ENCODE measurements at places on chromosomes 7 and 10.
A peak's percentile ranks its signal among the peaks of the same experiment; 100 is the strongest.

DNA sequence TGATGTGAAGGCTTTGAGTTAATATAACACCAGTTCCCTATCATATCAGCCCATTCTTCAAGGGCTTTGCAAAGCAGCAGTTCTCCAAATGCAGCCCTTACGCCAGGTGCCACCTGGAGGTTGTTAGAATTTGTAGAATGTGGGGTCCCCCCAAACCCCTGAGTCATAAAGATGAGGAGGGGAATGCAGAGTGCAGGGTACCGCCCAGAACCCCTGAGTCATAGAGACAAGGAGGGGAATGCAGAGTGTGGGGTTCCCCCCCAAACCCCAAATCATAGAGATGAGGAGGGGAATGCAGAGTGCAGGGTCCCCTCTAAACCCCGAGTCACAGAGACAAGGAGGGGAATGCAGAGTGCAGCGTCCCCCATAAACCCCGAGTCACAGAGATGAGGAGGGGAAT is 605.8 kb downstream of the PTPRN2 start:
- no peak for DNase-seq

DNA sequence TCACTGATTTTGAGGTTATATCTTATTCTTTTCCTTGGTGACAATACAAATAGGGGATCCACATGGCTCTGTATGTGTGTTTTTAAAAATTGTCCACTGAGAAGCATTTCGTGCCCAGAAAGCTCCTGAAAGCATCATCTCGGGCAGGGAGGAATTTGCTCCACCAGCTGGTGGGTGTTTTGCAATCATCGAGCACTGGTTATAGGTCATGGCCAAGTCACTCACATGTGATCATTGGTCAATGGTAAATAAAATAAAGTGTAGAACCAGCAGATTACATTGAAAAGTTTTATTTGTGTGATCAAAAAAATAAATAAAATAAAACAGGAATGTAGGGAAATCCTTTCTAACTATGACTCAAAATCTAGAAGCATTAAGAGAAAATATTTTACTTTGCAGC is 23.0 kb upstream of the SNX13 start:
- DNase-seq = no peak

GRCh38 chr10:129394518-129395328 is 72.3 kb upstream of the MGMT start:
- DNase-seq = no peak

- DNase-seq = no peak
Measured at GRCh38 chr10:72126184-72126871, 38.0 kb upstream of the SPOCK2 start.

- no peak for DNase-seq
Measured at GRCh38 chr7:92206672-92207071, 27.7 kb upstream of the LRRD1 start.

DNA sequence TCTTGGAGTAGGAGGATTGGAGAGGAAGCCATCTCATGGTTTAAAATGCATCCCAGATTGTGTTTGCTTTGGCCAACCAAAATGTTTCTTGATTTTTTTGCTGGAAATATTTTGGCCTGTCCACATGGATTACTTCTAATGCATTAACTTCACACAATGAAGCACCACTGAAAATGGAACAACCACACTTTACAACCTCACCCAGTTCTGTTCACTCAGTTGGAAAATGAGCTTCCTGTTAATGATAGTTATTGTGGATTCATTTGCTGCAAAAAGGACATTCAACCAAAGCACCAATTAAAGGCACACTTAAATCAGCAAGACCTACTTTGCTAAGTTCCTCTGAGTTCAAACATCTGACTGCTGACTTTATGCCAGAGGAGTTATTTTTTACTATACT is 11.3 kb upstream of the A1CF start:
- DNase-seq = no peak

DNA sequence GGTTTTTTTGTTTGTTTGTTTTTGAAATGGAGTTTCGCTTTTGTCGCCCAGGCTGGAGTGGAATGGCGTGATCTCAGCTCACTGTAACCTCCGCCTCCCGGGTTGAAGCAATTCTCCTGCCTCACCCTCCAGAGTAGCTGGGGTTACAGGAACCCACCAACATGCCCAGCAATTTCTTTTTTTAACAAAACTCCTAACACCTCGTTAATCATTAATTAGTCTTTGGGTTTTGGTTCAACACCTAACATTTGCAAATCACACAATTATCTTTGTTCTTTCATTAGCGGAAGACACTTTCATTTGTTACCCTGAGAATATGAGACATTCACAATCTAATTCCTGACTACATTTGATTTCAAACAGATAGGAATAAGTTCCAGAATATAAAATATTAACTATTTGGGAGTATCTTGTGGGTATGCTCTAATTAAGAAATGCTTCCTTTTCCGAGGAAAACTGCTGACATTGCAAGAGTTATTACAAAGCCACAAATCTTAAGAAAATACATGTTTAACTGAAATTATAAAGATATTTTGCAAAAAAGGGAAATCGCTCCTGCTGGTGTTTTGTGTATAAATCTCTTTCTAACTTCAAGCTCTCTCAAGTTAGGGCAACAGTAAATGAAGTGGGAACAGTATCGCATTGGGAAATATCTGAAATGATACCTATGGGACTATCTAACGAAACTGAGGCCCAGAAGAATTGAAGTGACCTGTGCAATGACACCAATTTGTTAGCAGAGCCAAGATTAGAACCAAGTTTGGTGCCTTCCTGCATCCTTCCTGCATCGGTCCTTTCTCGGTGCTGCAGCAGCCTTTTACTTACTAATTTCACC is 1.2 kb upstream of the LSM8 start:
- no peak for DNase-seq

- no peak for DNase-seq
Measured at GRCh38 chr7:39516498-39516897, 49.7 kb upstream of the YAE1 start.

GRCh38 chr7:531777-532176 is 12.1 kb upstream of the PDGFA start:
- no peak for DNase-seq

DNA sequence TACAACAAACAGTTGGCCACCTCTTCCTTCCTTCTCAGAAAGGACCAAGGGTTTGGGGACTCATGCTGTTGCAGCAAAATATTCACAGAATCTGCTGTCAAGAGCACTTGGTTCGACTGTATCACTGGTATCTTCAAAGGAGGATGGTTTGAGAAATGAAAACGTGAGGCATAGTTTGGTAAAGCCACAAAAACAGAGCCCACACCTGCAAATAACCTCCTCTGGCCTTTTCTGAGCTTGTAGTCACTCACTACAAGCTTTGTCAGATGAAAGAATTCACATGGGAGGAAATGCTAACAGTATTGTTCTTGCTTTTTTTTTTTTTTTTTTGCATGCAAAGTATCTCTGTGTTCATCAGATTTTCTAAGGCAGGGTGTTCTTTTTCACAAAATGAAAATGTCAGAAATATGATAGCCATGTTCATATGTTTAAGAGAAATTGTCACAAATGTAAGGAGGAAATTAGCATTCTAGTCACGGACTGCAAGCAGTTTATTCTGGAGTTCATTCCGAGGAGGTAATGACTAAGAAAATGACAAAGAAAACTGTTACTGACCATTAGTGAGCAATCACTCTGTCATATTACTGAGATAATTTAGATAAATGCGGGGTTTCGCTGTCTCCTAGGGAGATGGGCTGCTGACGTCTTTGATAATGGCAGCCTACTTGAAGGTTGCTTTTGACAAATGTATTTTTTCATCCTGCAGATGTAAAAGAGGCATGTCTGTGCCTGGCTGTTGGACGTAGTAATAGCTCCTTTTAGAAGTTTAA is 117.8 kb upstream of the MYO3A start:
- no peak for DNase-seq

DNA sequence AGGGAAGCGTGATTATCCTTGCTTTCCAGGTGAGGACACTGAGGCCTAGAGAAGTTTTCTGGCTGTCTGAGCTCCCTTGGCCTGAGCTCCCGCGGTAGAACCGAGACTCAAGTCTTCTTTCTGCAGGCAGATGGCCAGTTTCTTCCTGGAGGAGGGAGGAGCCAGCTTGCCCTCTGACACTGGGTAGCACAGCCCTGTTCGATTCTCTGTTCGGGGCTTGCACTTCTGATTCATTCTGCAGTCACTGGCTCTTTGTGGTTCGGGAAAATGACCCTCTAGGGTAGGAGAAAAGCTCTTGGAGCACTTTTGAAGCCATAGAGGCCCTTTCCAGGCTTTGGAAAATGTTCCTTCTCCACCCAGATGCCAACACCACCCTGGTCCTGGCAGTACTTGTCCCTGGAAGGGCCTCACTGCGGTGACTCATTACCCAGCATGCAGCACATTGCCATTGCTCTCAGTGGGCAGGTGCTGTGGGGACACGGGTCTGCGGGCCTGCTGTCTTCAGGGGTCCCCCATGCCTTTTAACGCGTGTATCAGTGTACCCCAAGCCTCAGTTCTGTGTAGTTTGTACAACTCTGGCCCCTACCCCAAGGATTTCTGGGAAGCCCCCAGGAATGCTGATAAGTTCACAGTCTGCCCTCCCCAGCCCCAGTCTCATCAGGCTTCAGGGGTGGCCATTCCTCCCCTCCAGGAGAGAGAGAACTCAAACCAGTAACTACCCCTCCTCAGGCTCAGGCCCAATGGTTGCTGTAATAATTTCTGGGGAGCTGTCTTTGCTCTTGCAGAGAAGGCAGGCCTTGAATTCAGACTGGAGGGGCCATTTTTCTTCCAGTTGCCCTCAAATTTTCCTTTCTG is 11.9 kb downstream of the CHST3 start:
- no peak for DNase-seq

DNA sequence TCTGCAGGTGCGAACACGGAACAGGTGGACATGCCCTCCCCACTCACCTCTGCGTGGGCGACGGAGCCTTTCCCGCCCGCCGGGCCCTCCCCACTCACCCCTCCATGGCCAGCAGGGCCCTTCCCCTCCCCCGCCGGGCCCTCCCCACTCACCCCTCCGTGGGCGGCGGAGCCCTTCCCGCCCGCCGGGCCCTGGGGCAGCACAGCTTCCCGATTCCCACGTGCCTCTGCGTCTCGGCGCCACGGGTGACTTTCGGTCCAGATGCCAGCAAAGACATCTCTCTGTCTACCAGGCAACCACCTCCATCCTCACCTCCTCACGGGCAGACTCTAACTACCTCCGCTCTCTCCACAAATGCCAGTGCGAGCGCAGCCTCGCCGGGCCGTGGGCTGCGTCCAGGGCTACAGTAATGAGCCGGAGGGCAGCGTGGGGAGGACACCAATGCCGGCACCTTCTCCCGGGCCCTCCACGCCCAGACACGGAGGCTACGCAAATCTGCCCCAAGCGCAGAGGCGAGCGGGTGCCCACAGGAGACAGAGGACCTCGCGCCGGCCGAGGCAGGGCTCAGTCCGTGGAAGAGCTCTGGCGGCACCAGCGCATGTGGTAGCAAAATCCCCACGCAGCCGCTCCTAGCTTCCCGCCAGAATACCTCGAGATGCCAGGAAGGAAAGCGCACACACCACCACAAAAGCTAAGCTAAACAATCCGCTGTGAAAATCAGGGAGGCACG is 21.8 kb downstream of the GPER1 start:
- DNase-seq = no peak

GRCh38 chr7:68422281-68422680 is 1176.0 kb upstream of the AUTS2 start:
- no peak for DNase-seq

DNA sequence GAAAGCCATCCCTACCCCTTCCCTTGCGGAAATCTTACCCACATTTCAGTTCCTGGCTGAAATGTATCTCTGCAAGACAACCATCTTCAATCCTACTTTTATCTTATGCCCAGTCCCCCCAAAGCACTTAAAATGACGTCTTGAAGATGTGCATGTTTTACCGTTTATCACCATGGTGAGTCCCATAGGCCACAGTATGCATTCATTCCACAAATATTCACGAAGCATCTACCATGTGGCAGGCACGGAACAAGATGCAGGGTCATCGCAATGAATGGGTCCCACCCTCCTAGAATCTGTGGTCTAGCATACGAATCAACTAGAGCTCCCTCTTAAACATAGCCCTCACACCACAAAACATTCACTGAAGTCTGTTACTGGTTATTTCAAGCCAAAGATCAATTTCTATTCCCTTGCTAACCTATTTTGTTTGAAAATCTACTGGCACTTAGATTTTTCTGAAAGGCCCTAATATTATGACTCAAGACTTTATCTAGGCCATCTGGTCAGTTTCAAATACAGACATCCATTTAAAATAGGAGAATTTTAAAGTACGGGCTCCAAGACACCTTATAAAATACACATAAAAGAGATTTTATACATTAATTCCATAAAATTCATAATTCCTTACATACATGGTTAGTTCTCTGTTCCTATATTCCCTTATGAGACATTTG is 99.4 kb downstream of the PARD3 start:
- DNase-seq = no peak

- DNase-seq = no peak
Measured at GRCh38 chr10:72056113-72056512, 32.2 kb downstream of the SPOCK2 start.

DNA sequence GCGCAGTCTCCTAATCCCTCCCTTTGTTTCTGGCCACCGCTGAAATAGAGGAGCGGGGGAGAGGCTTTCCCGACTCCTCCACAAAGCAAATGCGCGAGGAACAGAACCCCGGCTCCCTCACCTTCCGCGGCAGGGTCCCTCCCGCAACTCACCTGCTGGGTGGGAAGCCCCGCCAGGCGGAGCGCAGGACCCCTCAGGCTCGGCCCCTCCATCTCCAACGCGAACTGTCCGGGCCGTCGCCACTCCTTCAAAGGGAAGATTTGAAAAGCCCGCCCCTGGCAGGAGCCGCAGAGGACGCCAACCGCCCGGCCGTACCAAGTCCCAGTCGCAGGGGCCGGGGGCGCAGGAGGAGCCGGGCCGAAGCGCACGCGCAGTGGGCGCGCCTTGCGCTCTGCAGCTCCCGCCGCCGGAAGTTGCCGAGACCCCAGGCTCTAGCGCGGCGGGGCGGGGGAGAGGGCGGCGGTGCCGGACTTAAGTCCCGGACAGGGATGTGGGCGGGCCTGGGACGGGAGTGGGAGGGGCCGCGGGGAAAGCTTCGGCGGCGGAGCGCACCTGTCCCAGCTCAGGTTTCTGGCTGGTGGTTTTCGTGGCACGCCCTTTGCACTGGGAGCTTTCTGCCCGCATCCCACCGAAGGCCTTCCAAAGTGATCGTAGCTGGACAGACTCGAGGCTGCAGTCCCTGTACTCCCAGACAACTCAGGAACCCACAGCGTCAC is at the start of gene RTKN2:
TSS of gene RTKN2 (minus strand) at position 446 of the 716 bp plus-strand sequence. CDS start at position 212, 234 bp downstream.
- peak; percentile 71 for DNase-seq

DNA sequence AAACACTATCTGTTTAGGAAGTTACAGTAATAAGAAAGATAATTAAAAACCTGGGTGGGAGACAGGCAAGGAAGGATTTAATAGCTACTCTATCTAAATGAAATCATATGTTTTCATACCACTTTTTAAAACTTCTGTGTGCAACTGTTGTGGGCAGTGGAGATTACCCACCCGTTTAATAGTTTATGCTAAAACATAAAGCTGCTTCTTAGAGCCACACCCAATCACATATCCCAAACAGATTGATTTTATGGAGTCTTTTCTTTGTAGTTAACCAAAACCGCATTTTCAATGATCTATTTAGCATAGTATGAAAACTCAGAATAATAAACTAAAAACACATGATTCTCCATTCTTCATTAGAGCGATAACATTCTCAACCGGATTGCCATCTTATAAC is 304.1 kb downstream of the AGMO start:
- DNase-seq = no peak

- no peak for DNase-seq
Measured at GRCh38 chr7:23788843-23789242, 78.8 kb downstream of the STK31 start.

- no peak for DNase-seq
Measured at GRCh38 chr7:135215180-135215579, 3.9 kb upstream of the WDR91 start.

- no peak for DNase-seq
Measured at GRCh38 chr7:29330136-29330535, 135.6 kb downstream of the CHN2 start.
